NCI-H1694 treated with DMSO at 0.1 percent for 48 hours (cell line): ENCODE measurements at places on chromosomes 1 and 21.

DNA sequence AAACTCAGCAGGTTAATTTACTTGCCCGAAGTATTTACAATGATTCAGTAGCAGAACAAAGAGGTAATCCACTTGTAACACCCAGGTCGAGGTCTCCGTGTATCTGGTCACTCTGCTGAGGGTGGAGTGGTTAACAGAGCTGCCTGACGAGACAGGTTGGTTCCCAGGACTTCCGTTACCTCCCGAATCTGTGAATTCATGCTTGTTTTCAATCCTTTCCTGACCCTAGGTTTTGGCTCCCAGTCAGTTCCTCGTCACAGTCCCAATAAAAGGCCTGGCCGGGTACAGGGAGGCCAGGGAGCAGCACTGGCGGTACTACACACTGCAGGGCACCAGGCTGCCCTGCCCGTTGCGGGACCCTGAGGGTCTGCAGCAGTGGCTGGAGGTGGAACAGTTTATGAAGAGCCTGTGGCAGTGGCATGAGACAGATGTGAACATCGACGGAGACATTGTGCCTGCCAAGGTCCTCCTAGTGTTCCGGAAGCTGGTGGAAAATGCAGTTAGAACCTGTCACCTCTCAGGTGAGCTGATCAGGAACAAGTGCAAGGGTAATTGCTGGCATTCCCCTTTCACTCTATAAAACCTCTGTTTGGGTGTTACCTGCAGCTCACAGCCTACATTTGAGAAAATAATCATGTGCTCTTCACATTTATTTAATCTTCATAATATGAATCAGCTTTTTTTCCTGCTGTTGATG, 12.8 kb downstream of the MAB21L3 start:
- no peak for DNase-seq

DNA sequence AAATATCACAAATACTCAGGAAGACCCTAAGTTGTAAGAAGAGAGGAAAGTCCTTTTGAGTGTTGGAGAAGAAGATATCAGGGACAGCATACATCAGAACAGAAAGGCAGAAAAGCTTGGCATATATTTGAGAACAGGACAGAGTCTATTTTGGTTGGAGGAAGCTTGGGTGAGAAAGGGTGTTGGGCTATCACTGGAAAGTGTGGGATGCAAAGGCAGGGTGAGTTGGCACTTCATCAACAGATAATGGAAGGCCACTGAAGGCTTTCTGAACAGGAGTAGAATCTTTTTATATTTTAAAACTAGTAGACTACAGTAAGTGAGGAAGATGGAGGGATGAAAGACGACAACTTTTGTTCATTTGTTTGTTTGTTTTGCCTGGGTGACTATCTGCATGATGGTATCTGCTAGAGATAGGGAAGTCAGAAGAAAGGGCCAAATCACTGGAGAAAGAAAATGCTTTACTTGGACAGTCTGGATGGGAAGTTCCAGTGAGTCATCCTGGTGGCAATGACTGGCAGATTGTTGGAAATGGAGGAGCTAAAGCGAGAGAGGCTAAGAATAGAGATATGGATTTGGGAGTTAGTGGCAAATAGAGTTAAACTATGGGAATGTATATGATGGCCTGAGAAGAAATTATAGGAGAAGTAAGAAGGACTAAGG, 33.7 kb upstream of the KCNA2 start:
- DNase-seq = no peak

- DNase-seq = no peak
These were observed 73.6 kb downstream of the GNG12 start for GRCh38 chr1:67759692-67760029.

DNA sequence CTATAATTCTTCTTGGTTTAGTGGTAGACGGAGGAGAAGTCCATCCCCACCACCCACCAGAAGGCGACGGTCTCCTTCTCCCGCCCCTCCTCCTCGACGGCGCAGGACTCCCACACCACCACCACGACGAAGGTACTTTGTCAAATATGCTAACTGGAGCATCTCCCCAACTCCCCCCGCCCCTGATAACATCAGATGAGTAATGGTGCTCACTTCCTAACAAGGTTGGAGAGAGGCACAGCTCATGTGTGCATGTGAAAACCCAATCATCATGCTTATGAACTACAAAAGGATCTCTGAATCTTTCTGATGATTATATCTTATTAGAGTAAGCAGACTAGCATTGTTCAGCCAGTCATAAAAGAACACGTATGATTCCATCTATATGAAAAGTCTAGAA, 23.7 kb downstream of the SRRM1 start:
- no peak for DNase-seq

DNA sequence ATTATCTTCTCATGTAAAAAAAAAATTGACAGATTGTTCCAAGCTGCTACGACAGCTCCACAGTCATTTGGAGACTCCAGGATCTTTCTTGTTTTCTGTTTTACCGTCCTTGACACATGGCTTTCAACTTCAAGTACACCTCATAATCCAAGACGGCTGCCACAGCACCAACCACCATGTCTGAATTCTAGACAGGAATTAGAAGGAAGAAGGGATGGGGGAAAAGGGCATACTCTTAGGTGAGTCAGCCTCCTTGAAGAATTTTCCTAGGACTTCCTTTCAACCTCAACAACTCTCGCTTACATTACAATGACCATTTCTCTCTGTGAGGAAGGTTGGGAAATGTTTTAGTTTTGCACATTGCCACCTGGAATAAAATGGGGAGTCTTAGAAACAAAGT, 110.3 kb upstream of the TNR start:
- no peak for DNase-seq
